ENCODE measurements at places on chromosomes 16 and 17. TPM values are rescaled to one million over a fixed set of nuclear protein-coding genes. Genes with fewer than 3 reads are reported as not detected.

Gene SPAG5
- 90.6 TPM for total RNA-seq

Gene CACNA1H
- total RNA-seq: not detected

Gene MYH3
- total RNA-seq: 0.78 TPM

Gene SLC13A2
- total RNA-seq: not detected

Gene ITPRIPL2
- total RNA-seq: 40.8 TPM

Gene SLC2A4
- total RNA-seq: not detected

Gene UTP4
- 60.2 TPM for total RNA-seq

Gene CCL16
- total RNA-seq: 0.51 TPM

Gene MT1M
- 1.8 TPM for total RNA-seq

Gene ABCC11
- total RNA-seq: not detected

Gene CTRB2
- not detected for total RNA-seq

- DNase-seq: no peak
These were observed 30.4 kb upstream of the SALL1 start for GRCh38 chr16:51181503-51181811.

DNA sequence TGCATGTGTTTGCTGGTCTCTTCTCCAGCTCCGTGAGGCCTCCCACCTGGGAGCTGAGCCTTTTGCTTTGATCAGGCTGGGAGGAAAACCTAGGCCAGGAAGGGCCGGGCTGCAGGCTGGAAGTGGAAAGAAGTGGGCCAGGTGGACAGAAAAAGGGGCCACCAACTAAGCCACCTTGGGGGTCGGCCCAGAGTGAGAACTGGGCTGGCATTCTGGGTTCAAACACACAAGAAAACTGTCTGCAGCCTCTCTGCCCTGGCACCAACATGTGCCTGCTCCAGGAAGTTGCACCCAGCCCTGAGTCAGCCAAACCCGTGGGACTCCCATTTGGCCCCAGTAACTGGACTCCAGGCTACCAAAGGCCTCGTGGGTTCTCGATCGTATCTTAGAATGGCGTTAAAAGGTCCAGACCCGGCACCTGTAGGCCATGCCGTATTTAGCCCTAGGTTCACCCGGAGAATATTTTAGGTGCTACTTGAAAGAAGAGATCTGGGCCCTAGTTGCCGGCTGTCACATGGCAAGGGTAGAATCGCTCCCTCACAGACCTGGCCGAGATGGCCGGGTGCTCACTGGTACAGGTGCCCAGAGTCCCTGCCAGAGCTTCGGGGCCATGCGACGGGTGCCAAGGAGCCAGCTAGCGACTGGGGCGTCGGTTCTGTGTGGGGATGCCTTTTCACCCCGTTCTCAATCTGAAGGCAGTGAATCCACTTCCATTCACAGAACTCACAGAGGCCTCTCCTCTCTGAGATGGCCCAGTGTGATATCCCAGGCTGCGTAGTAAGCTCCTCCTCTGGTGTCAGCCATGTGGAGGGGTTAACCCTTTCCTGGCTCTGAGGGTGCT is 236.6 kb downstream of the MRTFB start:
- no peak for DNase-seq

DNA sequence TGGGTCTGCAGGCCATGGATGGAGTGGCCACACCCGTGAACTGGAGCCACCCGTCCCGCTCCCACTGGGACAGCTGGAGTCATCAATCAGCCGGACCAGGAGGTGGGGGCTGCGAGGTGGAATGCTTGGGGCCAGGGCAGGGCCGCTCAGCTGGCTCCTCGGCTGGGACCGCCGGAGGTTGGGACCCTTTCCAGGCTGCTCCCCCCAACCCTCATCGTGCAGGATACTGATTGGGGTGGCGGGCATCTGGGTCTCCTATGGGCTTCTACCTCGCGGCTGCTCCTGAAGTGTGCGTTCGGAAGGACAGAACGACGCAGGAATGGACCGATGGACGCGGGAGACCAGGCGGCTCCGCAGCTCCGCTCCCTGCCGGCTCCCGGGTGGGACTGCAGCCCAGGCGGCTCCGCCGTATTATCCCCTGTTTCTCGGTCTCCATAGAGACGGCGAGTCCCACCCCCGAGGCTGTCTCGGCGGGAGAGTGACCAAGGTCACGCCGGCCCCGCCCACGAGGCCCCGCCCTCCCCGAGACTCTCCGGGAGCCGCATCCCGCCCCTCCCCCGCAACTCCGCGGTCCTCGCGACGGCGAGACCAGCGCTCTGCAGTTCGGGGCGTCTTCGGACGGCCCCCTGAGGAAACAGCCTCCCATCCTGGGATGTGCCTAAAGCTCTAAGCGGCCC is at the start of gene TPPP3:
TPPP3 (minus strand) TSS at position 388 of the 677 bp plus-strand sequence. CDS start 2,387 bp downstream, outside the sequence.
- peak; percentile 81 for DNase-seq

- no peak for DNase-seq
These were observed 53.6 kb downstream of the XPO6 start for GRCh38 chr16:28158136-28158535.

GRCh38 chr17:72487731-72488494 is 367.1 kb downstream of the SOX9 start:
- DNase-seq: no peak

- no peak for DNase-seq
These were observed 78.9 kb upstream of the FBXO47 start for GRCh38 chr17:39045948-39046679.

DNA sequence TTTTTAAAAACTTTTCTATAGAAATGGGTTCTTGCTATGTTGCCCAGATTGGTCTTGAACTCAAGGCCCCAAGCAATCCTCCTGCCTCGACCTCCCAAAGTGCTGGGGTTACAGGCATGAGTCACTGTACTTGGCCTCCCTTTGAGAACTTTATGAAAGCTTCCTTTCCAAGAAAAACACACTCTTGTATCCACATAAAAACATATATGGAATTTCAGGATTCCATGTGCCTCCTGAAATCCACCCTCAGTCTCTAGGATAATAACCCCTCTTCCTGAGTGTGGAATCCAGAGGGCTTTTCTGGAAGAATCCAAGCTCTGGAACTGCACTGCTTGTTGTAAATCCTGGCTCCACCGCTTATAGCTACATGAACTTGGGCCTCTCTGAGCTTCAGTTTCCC is 53.2 kb upstream of the MRTFB start:
- DNase-seq: peak; percentile 41

DNA sequence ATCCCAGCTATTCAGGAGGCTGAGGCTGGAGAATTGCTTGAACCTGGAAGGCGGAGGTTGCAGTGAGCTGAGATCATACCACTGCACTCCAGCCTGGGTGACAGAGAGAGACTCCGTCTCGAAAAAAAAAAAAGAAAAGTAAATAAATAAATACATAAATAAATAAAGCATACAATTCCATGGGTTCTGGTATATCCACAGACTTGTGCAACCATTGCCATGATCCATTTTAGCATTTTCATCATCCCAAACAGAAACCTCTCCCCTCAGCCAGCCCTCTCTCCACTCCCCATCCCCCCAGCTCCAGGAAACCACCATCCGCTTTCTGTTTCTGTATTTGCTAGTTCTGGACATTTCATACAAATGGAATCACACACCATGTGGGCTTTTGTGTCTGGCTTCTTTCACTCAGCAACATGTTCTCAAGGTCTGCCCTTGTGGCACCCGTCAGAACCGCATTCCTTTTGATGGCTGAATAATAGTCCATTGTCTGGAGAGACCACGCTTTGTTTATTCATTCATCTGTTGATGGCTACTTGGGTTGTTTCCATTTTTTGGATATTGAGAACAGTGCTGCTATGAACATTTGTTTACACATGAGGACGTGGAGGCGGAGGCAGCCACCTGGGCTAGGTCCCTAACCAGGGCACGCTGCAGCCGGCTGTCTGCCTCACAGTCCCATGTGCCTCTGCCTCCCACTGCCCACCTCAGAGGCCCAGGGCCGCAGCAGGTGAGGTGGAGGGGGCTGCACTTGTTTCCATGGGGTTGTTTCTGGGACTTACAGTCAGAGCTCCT is 76.2 kb downstream of the NT5M start:
- no peak for DNase-seq

- no peak for DNase-seq
These were observed 71.8 kb downstream of the ABHD15 start for GRCh38 chr17:29495011-29495410.

GRCh38 chr16:73747328-73747727 is 549.3 kb upstream of the PSMD7 start:
- no peak for DNase-seq

DNA sequence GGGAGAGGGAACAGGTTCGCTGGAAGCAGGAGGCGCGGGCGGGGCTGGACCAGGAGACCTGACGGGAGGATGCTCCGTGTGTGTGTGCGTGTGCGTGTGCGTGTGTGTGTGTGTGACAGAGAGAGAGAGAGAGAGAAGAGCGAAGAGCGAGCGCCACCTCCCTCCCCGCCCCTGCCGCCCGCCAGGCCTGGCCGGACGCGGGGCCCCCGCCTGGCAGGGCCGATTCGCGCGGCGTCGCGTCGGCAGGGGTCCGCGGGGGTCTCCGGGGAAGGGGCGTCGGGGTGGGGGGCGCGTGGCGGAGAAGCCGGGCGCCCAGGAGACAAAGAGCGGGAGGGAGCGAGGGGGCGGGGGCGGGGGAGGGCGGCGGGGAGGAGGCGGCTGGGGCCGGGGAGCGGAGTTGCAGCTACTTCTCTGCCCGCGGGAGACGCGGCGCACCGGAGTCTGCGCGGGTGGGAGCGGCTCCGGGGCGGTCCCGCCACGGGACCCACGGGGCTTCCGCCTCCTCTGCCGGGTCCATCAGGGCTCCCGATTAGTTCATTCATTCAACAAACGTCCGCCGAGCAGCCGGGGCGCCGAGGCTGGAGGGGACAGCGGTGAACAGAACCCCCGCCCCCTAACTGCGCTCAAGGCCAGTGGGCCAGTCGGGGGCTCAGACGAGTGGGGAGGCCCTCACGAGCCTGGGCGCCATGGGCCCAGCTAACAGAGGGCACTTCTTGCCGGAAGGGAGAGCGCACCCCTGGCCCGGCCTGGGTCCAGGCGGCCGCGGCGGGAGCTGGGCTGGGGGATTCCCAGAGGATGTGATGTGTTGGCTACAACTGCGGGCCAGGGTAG is at the start of gene SAMD14:
SAMD14 (minus strand) TSS at position 433 of the 831 bp plus-strand sequence. CDS start 5,201 bp downstream, outside the sequence.
- peak; percentile 53 for DNase-seq

GRCh38 chr16:58018803-58019202 is 6.8 kb upstream of the MMP15 start:
- DNase-seq: no peak

- peak; percentile 36 for DNase-seq
These were observed at the start of gene PYCARD for GRCh38 chr16:31202414-31203375. Gene PYCARD (minus strand): TSS chr16:31202760. CDS start chr16:31202690, 70 bp downstream.

DNA sequence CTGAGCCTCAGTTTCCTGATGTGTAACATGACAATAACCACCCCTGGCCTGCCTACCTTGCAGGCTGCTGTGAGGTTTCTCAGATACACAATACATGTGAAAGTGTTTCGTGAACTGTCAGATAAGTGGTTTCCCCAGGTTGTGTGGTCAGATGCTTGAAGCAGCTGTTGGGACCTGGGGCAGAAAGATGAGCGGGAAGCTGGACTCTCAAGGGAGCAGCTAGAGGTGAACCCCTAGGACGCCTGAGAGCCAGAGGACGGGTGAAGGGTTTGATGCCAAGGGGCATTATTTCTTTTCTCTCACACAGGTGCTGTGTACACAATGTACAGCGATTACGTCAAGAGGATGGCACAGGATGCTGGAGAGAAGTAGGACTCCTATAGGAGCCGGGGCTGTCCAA is 2.3 kb downstream of the HIGD1B start:
- no peak for DNase-seq

DNA sequence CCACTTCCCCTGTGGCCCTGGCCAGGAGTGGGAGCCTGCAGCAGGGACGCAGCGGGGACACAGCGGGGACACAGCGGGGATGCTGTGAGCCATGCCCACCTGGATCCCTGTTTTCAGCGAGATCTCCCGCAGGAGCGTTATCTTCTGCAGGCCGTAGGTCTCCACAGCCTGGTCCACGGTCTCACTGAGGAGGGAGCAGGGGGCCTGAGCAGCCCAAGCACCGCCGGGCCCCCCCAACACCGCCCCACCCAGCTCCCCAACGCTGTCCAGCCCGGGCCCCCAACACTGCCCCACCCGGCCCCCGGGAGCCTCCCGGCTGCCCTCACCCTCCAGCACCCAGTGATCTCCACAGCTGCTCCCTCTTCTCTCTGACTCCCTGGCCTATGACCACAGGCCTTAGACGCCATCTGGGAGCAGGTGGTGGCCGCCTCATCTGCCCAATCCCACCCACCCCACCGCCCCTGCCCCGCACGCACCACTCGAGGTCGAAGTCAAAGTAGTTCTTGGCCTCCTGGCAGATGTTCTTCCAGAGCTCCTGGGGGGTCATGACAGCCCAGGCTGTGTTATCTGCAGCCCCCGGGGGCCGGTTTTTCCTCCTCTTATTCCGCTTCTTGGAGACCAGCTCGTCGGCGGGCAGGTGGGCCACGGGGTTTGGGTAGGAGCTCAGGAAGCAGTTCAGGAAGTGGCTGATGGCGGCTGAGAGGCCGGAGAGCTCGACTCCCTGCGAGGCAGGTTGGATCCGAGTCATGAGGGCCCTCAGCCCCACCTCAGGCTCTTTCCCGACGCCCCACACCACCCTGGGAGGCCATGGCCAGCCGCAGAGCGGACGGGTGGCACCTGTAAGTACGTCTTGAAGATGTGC is 17.0 kb downstream of the CLUH start:
- no peak for DNase-seq

- DNase-seq: peak; percentile 77
These were observed 873 bp downstream of the PSME3IP1 start for GRCh38 chr16:57184887-57185445.

DNA sequence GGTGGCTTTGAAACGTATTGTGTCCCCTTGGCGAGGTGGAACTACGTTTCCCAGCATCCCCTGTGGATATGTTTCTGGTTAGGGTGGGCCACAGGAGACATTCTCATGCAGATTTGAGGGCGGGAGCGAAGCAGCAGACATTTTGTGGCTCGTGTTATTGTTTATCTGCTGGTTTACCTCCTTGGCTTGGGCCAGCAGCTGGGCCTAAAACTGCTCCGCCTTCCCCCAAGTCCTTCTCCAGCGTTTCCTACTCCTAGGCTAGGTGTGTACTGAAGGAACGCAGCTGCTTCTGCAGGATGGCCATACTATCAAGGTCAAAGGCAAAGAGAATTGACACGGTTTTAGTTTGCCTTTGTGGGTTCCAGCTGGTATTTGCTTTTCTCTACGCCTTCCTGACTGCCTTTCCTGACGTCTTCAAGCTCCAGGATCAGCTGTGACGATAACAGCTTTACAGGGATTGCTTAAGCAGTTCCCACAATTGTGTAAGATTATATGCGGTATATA is 17.2 kb upstream of the WSB1 start:
- DNase-seq: no peak

- no peak for DNase-seq
These were observed 14.6 kb downstream of the ADCY7 start for GRCh38 chr16:50280932-50281331.

- no peak for DNase-seq
These were observed 4.8 kb downstream of the BTBD17 start for GRCh38 chr17:74356646-74357465.

GRCh38 chr17:80313160-80313829 is 52.6 kb downstream of the RNF213 start:
- no peak for DNase-seq

DNA sequence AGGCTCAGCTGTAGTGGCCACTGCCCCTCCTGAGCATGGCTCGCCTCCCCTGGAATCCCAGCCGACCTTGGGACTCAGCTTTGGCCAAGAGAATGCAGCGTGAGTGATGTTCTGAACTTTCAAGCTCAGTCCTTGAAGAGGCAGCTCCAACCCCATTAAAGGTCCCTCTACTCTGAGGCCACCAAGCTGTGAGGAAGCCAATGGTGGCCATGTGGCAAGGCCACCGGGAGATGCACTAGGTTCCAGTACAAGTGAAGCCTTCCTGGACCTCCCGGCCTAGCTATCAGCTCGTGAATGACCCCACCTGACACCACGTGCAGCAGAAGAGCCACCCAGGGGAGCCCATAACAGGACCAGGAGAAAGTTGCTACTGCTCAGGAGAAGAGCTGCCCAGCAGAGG is 81.7 kb upstream of the GNG13 start:
- DNase-seq: no peak

GRCh38 chr16:85471469-85472431 is 141.4 kb upstream of the GSE1 start:
- no peak for DNase-seq

- no peak for DNase-seq
These were observed 30.7 kb downstream of the SLC43A2 start for GRCh38 chr17:1597861-1598342.
